SJSA1 (cell line): ENCODE measurements at places on chromosomes 2 and 18. TPM values are rescaled to one million over a fixed set of nuclear protein-coding genes. Genes with fewer than 3 reads are reported as not detected.

- DNase-seq: no peak
These were observed 197.4 kb downstream of the MGAT5 start for GRCh38 chr2:134451347-134451630.

DNA sequence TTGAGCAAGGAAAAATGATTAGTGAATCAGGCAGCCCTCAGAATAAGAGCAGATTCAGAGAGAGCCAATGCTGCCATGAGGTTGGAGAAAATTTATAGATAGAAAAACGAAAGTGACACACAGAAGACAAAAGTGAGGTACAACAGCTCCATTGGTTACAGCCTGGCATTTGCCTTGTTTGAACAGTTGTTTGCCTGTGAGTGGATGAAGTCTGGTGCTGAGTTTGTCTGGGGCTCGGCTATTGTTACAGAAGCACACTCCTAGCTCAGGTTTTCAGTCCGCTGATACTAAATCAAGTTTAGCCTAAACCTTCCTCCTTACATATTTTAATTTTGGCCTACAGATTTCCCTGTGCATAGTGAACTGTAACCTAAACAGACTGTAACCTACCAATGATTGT, 387.8 kb upstream of the RAB12 start:
- no peak for DNase-seq

- DNase-seq: no peak
These were observed 2.0 kb downstream of the NPC1 start for GRCh38 chr18:23584019-23584983.

DNA sequence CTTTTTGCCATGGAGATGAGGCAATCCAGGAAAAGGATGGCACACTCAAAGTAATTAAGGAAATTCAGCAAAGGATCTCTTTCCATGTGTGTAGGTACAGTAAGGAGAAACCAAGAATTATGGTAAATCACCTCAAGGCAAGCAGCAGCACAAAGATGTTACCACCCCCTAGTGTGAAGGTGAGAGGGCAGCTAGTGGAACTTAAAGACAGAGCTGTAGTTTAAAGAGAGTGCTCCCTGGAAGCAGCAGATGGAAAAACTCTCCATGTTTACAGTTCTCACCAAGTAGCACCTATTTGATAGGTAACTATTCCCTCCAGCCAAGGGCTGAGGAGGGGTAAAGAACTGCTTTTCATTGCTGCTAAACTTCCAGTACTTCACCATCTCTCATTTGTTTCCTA, 860.4 kb upstream of the CRIM1 start:
- DNase-seq: no peak

RAB17 gene
- 0.21 and 0.28 TPM in 2 replicates for total RNA-seq

GRCh38 chr18:3255611-3256165, 6.2 kb upstream of the MYL12B start:
- no peak for DNase-seq

GRCh38 chr2:176089843-176090395, 2.6 kb upstream of the HOXD13 start:
- no peak for DNase-seq

DNA sequence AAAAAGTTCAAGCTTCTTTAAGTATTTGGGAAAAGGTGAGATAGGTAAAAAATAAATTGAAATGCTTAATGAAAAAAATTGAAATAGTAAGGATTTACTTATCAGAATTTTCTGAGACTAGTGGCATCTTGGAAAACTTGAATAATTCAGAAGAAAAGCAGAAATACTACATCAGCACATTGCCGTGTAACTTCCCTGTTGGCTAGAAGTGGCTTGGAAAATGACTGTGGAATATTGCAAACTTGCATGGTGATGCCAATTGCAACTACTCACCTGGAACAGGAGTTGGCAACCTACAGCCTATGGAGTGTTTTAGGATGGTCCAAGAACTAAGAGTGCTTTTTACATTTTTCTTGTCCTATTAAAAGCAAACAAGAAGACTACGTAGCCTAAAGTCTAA, 603.5 kb upstream of the VRK2 start:
- no peak for DNase-seq

DNA sequence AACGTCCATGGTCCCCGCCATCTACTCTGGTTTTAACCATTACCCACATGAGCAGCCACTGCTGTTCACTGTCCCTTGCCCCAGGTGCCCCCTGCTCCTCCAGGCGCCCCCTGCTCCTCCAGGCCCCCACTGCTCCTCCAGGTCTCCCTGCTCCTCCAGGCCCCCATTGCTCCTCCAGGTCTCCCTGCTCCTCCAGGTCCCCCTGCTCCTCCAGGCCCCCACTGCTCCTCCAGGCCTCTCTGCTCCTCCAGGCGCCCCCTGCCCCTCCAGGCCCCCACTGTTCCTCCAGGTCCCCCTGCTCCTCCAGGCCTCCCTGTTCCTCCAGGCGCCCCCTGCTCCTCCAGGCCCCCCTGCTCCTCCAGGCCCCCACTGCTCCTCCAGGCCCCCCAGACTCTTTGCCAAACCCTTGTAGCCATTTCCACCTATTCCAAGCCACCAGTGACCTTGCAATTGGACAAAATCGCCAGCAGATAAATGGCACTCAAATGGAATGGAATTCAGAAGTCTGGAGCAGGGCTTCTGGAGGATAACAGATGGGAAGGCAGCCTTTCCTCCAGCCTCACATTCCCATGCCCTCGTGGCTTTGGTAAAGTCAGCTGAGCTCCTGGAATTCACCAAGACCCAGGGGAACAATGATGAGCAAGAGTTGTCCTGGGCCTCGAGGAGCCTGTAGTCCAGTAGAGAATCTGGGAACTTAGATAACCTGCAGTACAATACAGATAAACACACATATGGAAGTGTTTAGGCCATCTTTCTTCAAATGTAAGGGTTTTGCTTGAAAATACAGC, 13.3 kb upstream of the RPL31 start:
- no peak for DNase-seq

DNA sequence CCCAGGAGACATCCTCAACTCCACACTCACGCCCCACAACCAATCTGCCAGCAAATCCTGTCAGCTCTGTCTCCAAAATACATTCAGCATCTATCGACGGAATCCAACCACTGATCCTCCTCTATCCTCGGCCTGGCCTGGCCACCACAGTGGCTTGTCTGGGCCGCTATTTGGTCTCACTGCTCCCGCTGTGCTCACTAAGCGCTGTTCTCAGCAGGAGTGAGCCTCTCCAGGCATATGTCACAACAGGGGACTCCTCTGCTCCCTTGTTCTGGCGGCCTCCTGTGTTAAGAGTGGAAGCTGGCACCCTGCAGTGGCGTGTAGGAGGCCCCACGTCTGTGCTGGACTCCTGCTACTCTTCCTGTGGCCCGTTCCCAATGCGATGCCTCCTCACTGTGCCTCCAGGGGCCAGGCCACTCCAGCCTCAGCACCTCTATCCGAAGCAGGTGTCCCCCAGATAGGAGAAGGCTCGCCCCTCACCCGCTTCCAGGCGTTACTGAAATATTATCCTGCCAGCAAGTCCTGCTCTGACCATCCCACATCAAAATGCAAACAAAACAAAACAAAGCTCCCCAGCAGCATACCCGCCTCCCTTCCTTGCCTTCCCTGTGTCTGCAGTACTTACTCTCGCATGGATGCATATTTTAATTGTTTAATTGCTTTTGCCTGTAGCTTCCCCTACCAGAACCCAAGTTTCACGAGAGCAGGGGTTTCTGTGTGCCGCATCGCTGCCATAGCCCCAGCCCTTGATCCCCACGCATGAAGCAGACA, 39.9 kb downstream of the CENPO start:
- DNase-seq: no peak

EGR4 gene
- not detected in 2 replicates for total RNA-seq

DNA sequence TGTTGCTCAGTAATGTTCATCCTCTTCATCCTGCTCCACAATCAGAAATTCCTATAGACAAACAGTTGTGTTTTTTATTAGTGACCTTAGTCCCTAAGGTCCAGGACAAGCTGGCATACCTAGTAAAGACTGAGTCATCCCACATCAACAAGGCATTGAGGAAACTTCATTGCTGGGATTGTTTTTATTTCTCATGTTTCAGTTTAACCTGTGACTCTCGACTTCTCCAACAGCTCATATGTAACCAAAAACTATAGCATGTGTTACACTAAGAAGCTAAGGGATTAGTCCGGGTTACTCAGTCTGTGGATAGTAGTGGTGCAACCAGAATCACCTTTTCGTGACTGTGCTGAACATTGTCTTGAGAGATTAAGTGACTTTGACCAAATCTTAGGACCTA, 292.1 kb downstream of the RDH14 start:
- no peak for DNase-seq

FLACC1 gene
- 0.58 and 0.75 TPM in 2 replicates for total RNA-seq

- DNase-seq: no peak
These were observed 86.2 kb downstream of the CRIM1 start for GRCh38 chr2:36441816-36442215.

GRCh38 chr2:209086761-209087160, 337.1 kb upstream of the MAP2 start:
- DNase-seq: no peak

UGT1A6 gene
- total RNA-seq: not detected in 2 replicates

- DNase-seq: no peak
These were observed 14.4 kb upstream of the RPE start for GRCh38 chr2:209988010-209988409.

LGALSL gene
- total RNA-seq: 3.9 and 4.4 TPM in 2 replicates

DNA sequence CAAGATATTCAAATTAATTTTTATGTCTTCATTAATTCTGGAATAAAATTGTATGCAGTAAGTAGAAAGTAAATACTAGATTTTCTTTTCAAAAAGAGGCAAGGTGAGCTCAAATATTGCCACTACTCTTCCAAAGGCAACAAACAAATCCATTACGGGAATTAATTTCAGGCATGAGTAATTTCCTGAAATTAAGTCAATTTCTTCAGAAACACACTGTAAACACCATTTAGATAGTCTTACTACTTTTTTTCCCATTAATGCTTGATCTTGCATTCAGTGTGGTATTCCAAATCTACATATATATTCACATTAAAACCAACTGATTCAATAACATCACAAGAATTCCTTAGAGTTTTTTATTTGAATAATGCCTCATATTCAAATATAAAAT, 1274.0 kb upstream of the CRIM1 start:
- no peak for DNase-seq

HRH4 gene
- not detected in 2 replicates for total RNA-seq

DNA sequence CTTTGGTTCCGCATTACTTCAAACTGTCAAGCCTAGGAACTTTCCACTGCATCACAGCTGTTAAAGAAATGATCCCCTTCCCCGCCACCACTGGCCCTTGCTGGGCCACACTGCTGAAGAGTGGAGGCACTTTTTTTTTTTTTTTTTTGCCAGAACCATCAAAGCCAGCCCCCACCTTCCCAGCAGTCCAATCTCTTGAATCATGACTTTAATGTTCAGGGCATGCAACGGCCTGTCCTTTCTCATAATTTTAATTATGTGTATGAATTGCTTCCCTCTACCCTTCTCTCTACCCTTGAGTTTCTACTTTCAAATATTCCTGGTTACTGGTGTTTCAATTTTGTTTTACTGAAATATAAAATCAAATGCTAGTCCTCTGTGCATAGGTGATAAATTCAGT, 102.1 kb upstream of the LMAN1 start:
- no peak for DNase-seq

DNA sequence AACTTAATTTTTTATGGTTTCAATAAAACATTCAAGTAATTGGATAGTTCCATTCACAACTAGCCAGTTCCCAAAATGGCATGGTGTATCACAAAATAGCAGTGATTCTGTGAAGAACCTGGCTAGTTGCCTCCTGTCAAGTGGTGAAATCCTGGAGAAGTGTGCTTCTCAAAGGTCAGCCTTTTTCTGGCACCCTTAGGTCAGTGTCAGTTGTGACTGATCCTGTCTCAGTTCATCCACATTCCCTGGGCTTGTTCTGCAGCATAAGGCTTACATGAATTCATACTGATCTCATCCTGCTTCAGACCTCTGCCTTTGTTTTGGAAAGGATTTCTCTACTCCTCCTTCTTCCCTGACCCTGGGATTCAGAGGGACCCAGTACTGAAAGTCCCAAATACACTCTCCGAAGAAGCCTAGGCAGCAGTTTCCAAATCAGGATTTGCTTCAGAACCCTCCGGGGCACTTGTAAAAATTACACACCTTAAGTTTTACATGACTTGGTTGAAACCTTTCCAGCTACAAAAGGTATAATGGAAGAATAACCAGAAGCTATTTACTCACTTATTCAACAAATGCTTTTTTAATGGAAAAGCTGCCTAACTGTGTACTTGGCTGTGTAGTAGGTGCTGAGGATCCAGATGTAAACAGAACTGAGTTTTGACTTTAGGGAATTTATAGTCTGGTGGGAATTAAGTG, 11.0 kb downstream of the MAP3K20 start:
- DNase-seq: no peak

DNA sequence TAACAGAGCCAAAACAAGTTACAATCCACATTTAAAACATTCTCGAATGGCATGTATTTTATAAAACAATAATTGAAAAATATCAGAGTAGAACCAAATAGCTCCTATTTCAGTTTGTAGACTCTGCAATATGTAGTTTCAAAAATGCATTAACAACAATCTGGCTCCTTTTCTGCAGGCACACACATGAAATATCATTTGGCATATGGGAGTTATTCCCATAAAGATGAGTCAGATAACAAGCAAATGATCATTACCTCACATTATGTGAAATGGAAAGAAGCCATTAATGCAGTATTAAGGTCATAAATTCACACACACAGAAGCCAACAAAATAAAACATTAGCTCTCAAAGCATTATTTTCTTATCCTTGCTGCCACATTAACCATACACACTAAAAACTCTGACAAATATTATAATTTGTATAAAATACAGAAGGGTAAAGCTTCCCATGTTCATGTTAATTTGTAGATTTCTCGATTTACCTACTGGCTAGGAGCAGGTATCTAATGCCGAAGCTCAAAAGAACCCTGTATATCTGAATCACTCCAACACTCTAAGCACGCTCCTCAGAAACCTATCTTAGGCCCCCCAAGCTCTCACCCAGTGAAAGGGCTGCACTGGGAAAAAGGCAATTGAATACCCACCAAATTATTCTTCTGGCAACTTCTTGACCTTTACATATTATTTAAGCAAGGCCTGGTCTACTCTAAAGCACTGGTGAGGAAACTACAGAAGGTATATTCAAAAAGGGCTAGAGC, 13.8 kb downstream of the NBAS start:
- no peak for DNase-seq

DNA sequence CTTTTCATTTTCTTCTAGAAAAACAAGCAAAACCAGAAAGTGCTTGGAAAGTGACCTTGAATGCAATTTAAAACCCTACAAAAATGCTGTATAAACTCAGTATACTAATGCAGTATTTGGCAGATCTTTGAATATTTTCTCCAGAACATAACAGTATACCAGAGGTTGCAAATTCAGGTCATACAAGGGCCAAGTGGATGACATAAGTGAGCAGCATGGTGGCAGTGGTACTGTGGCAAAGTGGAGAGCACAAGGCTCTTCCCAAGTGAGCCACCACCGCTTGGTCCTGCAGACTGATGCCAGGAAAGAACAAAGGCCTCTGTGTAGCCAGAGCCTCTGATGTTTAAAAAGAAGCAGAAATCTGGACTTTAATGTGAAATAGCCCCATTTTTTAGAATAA, 33.1 kb downstream of the METTL4 start:
- DNase-seq: no peak
